Neural progenitor cell (in vitro differentiated cells): ENCODE measurements at places on chromosomes 12 and 14. TPM values are rescaled to one million over a fixed set of nuclear protein-coding genes. Genes with fewer than 3 reads are reported as not detected.
A peak's percentile ranks its signal among the peaks of the same experiment; 100 is the strongest.

- DNase-seq: peak; percentile 58
- peak overlapping the region; percentile 64 for H3K4me3 ChIP-seq
- no peak overlapping the region for H3K27ac ChIP-seq
- no peaks in the 10 kb centered on the region for H3K36me3 ChIP-seq
Observed at GRCh38 chr12:55729819-55730818, 1.3 kb upstream of the CD63 start.

- H3K27me3 ChIP-seq: no peaks in the 10 kb centered on the region
- no peak overlapping the region for H3K4me3 ChIP-seq
- H3K4me1 ChIP-seq: peaks cover 34% of the 10 kb centered on the region
- no peak overlapping the region for H3K27ac ChIP-seq
- DNase-seq: no peak
Observed at GRCh38 chr12:31309279-31309678, 16.7 kb downstream of the SINHCAF start.

GRCh38 chr12:13443498-13443897 is 247.0 kb downstream of the EMP1 start:
- H3K4me3 ChIP-seq: no peak overlapping the region
- H3K27me3 ChIP-seq: no peaks in the 10 kb centered on the region
- DNase-seq: no peak
- no peak overlapping the region for H3K27ac ChIP-seq
- no peaks in the 10 kb centered on the region for H3K4me1 ChIP-seq

DNA sequence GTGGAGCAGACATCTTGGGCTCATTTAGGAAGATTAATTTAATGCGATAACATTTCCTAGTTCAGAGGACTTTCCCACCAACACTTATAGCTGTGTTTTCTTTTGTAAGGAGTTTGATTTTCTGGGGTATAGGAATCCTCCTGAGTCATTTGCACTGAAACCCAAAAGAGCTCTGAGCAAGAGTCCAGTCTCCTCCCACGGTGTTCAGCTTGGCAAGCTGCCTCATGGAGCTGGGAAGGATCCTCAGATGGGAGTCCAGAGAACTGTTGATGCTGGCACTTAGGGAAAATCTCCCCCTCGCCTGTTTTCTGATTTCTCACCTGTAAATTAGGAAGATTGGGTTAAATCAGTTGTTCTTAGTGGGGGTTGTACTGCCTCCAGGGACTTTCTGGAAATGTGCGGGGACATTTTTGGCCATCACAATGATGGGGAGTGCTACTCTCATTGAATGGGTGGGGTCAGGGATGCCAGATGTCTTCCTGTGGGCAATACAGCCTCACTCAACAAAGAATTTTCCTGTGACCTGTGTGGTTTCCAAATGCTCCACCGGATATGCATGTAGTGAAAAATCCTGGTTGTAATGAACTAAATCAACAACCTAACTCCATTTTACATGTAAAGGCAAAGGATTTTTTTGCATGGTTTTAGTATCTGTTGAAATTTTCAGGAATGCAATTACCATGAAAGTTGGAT is 150.6 kb downstream of the ADCK1 start:
- no peaks in the 10 kb centered on the region for H3K4me1 ChIP-seq
- no peaks in the 10 kb centered on the region for H3K27me3 ChIP-seq
- no peak overlapping the region for H3K4me3 ChIP-seq
- no peak overlapping the region for H3K27ac ChIP-seq
- no peaks in the 10 kb centered on the region for H3K36me3 ChIP-seq
- DNase-seq: no peak

GRCh38 chr12:73308079-73308478 is 1035.9 kb downstream of the TRHDE start:
- no peaks in the 10 kb centered on the region for H3K27me3 ChIP-seq
- no peak overlapping the region for H3K27ac ChIP-seq
- H3K4me3 ChIP-seq: no peak overlapping the region
- H3K36me3 ChIP-seq: no peaks in the 10 kb centered on the region

GRCh38 chr12:133130808-133131128 is 341 bp downstream of the ZNF10 start:
- no peak for DNase-seq
- no peaks in the 10 kb centered on the region for H3K27me3 ChIP-seq
- peaks cover 57% of the 10 kb centered on the region for H3K36me3 ChIP-seq
- H3K4me3 ChIP-seq: peak overlapping the region; percentile 82
- peaks cover 5% of the 10 kb centered on the region for H3K4me1 ChIP-seq

DNA sequence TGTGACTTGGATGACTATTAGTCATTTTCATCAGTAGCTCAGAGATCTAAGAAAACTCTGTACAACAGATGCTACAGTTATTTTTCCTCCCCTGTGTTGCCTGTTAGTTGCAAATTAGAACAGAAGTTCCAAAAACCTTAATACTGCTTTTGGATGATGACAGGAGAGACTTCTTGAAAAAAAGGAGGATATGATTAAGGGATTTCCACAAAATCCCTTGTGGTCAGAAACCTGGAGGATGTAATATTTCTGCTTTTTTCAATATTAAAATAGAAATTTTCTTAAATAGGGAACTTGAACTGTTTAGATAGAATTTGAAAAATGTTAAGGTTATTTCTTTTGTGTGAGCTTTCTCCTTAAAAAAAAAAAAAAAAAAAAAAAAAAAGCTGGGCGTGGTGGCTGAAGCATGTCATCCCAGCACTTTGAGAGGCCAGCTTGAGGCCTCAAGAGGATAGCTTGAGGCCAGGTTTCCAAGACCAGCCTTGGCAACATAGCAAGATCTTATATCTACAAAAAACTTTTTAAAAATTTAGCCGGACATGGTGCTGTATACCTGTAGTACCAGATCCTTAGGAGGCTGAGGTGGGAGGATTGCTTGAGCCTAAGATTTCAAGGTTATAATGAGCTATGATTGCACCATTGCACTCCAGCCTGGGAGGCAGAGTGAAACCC is 14.1 kb downstream of the CMAS start:
- no peaks in the 10 kb centered on the region for H3K4me1 ChIP-seq
- no peak for DNase-seq
- H3K4me3 ChIP-seq: no peak overlapping the region
- no peak overlapping the region for H3K27ac ChIP-seq
- peaks cover 8% of the 10 kb centered on the region for H3K36me3 ChIP-seq

Gene GPR68
- total RNA-seq: 0.84 TPM in 1 of 2 replicates, not detected in the other

GRCh38 chr12:106304001-106304421 is 1.5 kb downstream of the TCP11L2 start:
- H3K27ac ChIP-seq: no peak overlapping the region
- H3K4me3 ChIP-seq: no peak overlapping the region
- H3K27me3 ChIP-seq: peaks cover 7% of the 10 kb centered on the region
- peaks cover 13% of the 10 kb centered on the region for H3K4me1 ChIP-seq
- no peaks in the 10 kb centered on the region for H3K36me3 ChIP-seq

- H3K4me1 ChIP-seq: peaks cover 8% of the 10 kb centered on the region
- no peaks in the 10 kb centered on the region for H3K27me3 ChIP-seq
- H3K36me3 ChIP-seq: no peaks in the 10 kb centered on the region
- no peak for DNase-seq
- H3K27ac ChIP-seq: no peak overlapping the region
- no peak overlapping the region for H3K4me3 ChIP-seq
Observed at GRCh38 chr12:28869197-28869596, 279.9 kb upstream of the FAR2 start.
